ENCODE measurements at places on chromosomes 12 and 14.
A peak's percentile ranks its signal among the peaks of the same experiment; 100 is the strongest.

- DNase-seq, result no peak
Measured at GRCh38 chr12:4830556-4831210, 79.0 kb upstream of the KCNA1 start.

DNA sequence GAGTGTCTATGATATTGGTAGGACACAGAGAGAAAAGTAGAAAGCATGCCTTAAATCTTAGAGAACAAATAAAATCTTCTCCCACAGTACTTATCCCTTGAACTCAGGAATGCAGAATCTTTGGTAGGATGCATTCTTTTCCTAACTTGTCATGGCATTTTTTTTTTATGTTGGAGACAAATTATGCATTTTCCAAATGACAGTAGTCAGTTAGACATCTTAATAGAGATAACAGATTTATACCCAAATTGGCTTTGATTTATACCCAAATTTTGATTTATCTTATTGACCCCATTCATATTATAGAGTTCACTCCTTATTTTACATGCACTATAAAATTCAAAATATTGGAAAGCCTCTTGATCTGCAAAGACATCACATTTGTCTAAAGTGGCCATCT, 132.9 kb downstream of the CNTN1 start:
- no peak for DNase-seq

GRCh38 chr14:104820669-104821228, 19.8 kb downstream of the ZBTB42 start:
- peak; percentile 77 for DNase-seq

DNA sequence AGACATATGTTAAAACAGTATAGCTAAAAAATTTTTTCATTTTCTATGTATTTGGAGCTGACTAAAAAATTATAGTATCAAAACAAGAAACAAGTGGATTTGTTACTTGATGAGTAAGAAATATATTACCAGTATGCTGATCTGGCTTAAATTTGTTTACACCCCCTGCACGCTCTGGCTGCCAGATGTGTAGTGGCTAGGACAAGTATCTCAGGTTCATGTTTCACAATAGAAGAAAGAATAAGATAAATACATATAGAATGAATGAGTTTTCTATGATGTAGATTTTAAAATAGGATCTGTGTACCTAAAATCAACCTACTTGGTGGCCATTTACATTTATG, 13.1 kb downstream of the NAA30 start:
- no peak for DNase-seq

GRCh38 chr14:101333335-101334280, 227.7 kb upstream of the DIO3 start:
- no peak for DNase-seq

- peak; percentile 41 for DNase-seq
Measured at GRCh38 chr12:79933532-79934264, 1.2 kb downstream of the PPP1R12A start.

DNA sequence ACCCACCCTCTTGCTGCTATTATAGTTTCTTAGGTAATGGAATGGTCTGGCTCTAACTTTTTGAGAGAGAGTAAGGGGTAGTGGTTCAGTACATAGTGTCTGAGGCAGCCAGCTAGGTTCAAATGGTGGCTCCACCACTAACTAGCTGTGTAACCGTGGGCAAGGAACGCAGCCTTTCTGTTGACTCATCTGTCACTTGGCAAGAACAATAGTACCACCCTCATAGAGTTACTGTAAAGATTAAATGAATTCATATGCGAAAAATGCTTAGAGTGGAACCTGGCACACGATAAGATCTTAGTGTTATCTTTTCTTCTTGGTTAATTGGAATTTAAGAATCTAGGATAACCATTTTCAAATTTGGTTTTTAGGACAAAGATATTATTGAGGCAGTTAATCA, 14.0 kb downstream of the CCDC62 start:
- no peak for DNase-seq

- no peak for DNase-seq
Measured at GRCh38 chr14:89469210-89470198, 52.5 kb upstream of the FOXN3 start.

Measured in Peyer's patch (tissue), 4 donors.